ENCODE measurements at places on chromosomes 1 and 21. TPM values are rescaled to one million over a fixed set of nuclear protein-coding genes. Genes with fewer than 3 reads are reported as not detected.

LIPI gene
- not detected for total RNA-seq

GRCh38 chr1:22539510-22540118 is 23.7 kb upstream of the EPHA8 start:
- no peak for DNase-seq

NUAK2 gene
- 8.1 TPM for total RNA-seq

LACTBL1 gene
- not detected for total RNA-seq

SCMH1 gene
- 9.7 TPM for total RNA-seq

DNA sequence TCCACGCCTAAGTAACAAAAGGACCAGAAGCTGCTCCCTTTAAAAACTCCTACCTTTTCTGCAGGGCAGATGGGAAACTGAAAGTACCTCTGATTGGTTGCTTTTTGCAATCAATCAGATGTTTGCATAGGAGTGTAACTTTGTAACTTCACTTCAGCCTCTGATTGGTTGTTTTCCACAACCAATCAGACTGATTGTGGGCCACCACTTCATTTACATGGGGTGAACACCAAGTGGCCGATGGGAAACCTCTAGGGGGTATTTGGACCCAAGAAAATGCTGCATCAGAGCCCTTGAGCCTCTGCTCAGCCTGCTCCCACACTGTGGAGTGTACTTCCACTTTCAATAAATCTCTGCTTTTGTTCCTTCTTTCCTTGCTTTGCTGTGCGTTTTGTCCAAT is 32.8 kb upstream of the CD1D start:
- DNase-seq: no peak

DNA sequence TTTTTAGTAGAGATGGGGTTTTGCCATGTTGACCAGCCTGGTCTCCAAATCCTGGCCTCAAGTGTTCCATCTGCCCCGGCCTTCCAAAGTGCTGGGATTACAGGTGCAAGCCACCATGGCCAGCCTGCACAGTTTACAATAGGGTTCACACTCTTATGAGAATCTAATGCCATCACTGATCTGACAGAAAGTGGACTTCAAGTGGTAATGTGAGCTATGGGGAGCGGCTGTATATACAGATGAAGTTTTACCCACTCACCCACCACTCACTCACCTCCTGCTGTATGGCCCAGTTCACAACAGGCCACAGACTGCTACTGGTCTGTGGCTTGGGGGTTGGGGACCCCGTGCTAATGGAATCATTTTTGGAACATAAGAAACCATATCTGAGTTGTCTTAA is 58.4 kb upstream of the RNPC3 start:
- DNase-seq: no peak

- DNase-seq: no peak
Measured at GRCh38 chr1:54609301-54609921, 13.9 kb downstream of the FAM151A start.

CHI3L1 gene
- 0.28 TPM for total RNA-seq

- DNase-seq: peak; percentile 72
Measured at GRCh38 chr21:15034126-15034853, 30.5 kb downstream of the NRIP1 start.

- no peak for DNase-seq
Measured at GRCh38 chr1:226964068-226964425, 24.0 kb downstream of the COQ8A start.

GRCh38 chr1:78913950-78914349 is 92.6 kb downstream of the ADGRL4 start:
- DNase-seq: no peak

- no peak for DNase-seq
Measured at GRCh38 chr1:229907884-229908638, 159.0 kb upstream of the GALNT2 start.

DNA sequence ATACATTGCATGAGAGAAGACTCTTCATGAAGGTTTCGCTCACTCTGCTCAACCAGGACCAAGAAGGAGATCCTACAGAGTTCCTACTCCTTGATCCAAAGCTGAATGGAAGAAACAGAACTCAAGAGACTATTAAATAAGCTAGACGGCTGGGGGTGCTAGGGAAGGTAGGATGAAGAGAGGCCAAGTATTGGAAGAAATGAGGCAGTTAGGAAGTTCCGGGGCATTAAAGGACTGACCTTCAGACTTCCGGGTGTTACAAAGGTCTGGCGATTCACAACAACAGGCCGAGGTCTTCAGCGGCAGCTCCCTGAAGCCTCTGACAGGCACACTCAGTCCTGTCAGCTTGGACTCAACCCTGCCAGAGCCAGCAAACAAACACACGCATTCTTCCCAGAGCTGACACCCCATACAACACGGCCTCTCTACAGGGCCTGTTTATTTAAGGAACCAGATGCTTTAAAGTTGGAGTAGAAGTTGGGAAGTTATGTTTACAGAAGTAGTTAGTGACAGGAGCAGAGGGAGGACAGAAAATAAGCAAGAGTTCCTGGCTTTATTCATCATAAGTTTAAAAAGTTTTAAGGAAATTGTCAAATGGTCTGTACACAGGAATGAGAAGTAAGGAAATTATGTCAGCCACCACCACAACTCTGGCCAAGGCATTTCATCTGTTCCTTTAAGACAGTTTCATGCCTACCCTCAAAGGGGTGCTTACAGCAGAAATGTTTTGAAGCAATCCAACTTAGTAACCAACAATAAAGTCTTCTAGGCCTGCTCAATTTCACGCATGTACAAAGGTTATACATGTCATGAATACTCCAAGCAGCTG is 4.7 kb downstream of the SORT1 start:
- peak; percentile 81 for DNase-seq

HRNR gene
- total RNA-seq: not detected

DNA sequence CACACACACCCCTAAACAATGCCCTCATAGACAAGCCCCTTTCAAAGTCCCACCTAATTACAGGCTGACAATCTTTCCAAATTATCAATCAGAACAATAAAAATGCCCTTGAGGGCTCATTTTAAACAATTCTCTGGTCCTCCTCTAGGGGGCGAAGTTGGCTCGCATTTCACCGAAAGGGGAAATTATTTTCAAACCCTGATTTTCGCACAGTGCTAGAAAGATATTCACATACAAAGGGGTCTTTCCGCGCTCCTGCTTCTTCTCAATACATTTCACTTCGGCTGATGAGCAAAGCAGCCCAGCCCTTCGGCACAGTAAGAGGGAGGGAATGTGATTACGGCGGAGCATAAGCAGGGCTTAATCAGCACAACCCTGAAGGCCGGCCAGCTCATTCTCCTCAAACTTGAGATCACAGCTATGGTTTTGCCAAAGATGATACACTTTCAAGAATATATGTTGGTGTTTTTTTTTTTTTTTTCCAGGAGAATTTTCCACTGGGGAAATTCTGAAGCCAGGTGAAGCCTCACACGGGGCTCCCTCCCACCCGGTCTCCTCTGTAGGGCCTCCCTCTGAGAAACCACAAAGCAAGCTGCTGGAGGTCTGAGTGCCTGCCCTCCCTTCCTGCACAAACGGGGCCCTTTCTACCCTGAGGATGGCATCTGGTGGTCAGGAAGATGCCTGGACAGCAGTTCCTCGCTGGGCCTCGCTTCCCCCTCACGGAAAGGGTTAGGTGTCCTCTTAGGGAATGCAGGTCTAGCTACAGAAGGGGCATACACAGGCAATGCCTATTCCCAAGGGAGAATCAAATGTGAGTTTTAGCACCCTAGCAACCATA is 66.9 kb downstream of the GNG12 start:
- DNase-seq: peak; percentile 94

DNA sequence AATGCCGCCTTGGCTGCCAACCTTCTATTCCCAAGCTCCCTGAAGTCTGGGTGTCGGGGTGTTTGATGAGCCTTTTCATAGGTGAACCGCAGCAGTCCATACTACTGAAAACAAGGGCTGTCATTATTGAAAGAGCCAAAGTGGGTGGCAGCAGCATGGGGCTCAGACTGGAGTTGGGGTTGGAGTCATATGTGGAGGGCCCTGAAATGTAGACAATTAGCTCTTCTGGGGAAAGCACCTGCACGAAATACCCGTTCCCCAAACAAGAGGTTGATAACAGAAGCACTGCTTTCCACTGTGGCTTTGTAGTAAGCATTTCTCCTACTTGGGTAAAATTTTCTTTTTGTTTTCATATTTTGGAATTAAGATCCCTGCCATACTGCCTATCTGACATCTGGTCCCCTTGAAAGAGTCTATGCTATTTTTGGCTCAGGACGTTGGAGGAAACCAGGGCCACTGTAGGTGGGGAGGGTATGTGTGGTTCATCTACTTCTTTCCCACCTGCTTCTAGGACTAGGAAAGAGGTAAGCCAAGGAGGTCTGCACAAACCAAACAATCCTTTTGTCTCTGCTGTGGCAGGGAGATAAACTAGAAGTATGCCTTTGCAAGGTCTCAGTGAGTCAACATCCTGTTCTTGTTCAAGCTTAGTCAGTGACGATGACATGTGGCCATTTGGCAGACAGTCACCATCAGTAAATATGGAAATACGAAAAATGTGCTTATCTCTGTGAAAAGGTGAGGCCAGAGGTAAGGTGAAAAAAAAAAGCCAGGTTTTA is 197.0 kb upstream of the UBE2U start:
- peak; percentile 80 for DNase-seq

DNA sequence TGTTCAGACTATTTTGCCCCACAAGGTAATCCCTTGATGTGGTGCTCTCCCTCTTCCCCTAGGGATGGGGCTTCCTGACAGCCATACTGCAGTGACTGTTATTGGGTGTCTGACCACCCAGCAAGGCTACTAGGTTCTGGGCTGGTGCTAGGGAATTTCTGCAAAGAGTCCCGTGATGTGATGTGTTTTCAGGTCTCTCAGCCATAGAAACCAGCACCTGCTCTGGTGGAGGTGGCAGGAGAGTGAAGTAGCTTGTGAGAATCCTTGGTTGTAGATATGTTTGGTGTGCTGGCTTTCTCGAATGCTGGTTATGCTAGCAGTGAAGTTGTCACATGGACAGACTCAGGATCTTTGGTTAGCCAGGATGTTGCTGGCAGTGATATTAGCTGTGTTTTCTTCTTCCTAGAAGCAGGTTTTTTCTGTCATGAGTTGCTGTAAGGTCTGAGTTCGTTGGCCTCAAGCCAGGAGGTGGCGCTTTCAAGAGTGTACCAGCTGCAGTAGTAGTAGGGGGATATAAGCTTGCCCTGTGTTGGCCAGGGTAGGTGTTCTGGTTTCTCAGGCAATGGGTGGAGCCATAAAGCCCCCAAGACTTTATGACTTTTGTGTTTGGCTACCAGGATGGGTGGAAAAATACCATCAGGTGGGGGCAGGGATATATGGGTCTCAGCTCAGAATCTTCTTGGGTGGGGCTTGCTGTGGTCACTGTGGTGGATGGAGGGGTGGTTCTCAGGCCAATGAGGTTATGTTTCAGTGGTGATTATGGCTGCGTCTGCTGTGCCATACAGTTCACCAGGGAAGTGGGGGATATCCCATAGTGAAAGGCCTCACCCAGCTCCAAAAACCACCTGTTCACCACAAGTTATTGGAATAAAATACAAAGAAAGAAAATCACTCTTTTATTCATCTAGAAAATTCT is 1112.3 kb downstream of the KCNT2 start:
- no peak for DNase-seq

DNA sequence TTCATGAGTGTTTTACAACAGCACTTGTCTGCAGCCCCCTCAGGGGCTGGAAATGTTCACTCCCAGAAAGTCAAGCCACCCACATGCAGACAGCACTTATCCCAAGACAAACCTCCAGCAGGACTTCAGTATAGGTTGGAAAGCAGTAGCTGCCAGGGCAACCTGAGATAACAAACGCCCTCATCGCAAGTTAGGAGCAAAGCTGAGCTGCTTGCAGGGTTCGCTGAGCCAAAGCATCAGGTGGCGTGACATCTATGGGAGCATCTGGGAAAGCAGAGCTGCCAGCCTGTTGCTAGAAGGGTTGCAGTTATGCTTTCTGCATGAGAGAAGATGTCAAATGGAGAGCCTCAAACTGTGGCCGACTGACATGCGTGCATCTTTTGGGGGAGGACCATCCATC is 4.2 kb upstream of the STXBP3 start:
- DNase-seq: no peak

EPHB2 gene
- 54.7 TPM for total RNA-seq

DNA sequence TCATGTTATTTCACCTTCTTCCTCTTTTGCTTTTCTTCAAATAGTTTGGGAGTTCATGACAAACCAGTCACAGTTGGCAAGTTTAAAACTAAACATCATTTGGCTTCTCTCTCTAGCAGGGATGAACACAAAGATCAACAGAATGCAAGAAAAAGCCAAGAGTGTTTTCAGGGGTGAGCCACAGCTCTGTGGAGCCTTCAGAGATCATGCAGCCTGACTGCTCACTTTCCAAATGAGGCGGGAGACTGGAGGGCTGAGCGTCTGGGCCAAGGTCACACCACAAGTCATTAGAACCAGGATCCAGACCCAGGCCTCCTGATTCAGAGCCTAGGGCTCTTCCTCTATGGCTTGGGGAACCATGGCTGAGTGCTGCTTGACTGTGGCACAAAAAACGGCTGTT is 2.7 kb downstream of the DPT start:
- DNase-seq: no peak

SPRR2B gene
- not detected for total RNA-seq

FCN3 gene
- total RNA-seq: not detected

SYT11 gene
- 37.8 TPM for total RNA-seq

- DNase-seq: peak; percentile 96
Measured at GRCh38 chr21:28336314-28336713, 656.4 kb downstream of the LTN1 start.

DNA sequence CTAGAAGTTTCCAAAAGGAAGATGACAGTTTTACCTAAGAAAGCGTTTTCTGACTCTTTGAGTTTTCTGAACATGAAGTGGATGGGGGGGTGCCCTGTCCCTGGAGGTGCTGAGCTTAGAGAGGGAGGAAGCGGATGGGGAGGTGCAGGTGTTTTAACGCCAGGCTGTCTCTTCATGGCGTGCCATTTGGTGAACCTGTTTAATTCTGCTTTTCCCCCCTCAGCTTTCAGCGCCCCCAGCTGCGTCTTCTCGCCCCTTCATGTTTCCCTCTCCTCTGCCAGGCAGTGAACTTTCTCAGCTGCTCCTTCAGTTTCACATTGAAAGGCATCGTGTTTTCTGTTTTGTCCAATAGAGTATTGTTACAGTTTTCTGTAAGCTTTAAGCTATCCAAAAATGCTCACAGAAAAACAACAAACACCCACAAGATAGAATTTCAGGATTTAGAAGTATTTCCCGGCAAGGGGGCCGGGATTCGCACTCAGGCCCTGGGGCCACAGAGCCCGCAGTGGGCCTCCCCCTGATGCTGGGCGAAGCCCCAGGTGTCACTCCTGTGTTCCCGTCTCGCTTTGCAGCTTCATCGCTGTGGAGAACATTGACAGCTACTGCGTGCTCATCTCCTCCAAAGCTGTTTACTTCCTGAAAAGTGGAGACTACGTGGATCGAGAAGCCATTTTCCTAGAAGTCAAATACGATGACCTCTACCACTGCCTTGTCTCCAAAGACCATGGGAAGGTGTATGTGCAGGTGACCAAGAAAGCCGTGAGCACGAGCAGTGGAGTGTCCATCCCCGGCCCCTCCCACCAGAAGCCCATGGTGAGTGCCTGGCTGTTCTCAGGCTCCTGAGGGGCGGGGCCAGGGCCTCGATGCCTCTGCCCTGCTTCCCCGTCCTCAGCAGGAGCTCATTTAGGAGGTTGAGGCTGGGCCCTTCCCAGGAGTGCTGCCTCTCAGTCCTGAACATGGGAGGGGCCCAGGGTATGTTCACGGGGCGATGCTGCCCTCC is 111.4 kb downstream of the DHRS3 start:
- DNase-seq: no peak

SH2D1B gene
- 0.18 TPM for total RNA-seq
